ENCODE measurements at places on chromosomes 7 and 10. TPM values are rescaled to one million over a fixed set of nuclear protein-coding genes. Genes with fewer than 3 reads are reported as not detected.

FAM25A gene
- 40.0 TPM for total RNA-seq

GRCh38 chr10:26534384-26534783, 96.2 kb downstream of the APBB1IP start:
- DNase-seq = no peak

DNA sequence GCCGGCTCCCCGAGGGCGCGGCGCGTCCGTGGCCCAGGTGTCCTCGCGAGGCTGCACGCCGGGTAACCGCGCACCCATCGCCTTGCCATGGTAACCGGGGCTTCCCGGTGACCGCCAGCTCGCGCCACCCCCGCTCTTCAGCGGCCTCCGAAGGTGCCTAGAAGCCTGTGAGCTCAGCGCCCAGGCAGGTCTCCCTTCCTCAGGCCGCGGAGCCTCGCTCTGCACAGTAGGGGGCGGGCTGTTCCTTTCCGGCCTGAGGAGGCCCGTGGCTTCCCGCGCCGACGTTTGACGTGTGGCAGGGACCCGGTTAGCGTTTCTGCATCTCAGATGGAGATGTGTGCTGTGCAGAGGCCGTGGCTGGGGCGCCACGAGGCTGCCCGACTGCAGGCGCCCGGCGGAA, 117.1 kb downstream of the DYNC2I1 start:
- no peak for DNase-seq

TLL2 gene
- 0.25 TPM for total RNA-seq

- no peak for DNase-seq
Measured at GRCh38 chr7:124813994-124814798, 48.6 kb upstream of the GPR37 start.

FANK1 gene
- 6.6 TPM for total RNA-seq

- DNase-seq = no peak
Measured at GRCh38 chr7:110065121-110065520, 1025.8 kb upstream of the LRRN3 start.

SPDYE16 gene
- not detected for total RNA-seq

Data from vagina (tissue), 2 donors.